ENCODE measurements at places on chromosomes 13 and 19.
A peak's percentile ranks its signal among the peaks of the same experiment; 100 is the strongest.

DNA sequence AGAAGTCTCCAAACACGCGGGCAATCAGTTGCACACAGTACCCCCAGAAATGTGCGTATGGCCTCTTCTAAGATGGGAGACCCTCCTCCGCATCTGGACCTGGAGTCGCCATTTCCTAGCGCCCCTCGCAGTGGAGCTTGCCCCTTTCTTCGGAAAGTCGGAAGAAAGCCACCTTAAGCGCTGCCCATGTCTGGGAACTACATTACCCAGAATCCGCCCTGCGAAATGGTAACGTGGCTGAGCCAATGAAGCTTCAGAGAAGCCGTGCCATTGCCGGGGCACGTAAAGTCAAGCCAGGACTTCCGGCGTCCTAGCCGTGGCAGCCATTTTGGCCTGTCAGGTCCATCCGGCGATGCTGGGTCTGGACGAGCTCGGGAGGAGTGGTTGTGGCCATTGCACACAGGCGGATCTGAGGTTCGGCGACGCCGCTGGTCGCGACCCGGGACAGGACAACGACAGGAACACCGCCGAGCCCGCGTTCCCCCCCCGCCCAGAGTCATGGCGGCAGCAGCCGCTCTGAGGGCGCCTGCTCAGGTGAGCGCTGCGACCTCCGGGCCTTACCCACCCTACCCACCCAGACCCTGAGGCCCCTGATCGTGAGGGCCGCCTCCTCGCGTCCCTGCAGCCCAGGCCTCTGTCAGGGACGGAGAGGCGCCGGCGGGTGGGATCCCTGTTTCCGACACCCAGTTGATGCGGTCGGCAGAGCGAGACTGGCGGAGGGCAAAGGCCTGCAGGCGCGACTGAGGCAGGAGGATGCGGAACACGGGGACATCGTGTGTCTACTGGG is at the start of gene ZNF586:
Gene ZNF586, plus strand, starts transcription at position 332 of the 787 bp plus-strand sequence. Its CDS starts 167 bp downstream, at position 499.
- peak; percentile 93 for DNase-seq

DNA sequence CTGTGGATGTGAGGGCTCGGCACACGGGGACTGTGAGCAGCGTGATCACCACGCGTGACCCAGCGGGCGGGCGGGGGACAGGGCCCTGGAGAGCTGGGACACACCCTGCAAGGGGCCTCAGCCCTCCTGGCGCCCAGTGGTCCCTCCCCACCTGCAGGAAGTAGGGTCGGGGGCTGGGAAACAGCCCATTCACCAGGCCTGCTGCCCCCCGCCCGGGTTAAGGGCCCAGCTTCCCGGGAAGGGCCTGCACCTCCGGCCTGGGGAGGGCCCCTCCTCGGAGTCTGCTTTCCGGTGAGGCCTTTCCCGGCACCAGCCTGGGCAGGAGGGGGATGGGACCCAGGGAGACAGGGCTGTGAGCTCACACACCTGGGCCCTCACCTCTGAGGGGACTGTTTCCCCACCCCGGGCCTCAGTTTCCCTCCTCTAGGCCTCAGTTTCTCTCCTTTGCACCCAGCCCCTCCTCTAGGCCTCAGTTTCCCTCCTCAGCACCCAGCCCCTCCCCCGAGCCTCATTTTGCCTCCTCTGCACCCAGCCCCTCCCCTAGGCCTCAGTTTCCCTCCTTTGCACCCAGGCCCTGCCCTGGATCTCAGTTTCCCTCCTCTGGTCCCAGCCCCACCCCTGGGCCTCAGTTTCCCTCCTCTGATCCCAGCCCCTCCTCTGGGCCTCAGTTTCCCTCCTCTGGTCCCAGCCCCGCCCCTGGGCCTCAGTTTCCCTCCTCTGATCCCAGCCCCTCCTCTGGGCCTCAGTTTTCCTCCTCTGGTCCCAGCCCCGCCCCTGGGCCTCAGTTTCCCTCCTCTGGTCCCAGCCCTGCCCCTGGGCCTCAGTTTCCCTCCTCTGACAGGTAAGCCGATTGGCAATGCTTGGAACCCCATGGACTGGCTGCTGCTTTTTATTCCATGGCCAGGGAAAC is 1.9 kb upstream of the MADCAM1 start:
- DNase-seq, result no peak

DNA sequence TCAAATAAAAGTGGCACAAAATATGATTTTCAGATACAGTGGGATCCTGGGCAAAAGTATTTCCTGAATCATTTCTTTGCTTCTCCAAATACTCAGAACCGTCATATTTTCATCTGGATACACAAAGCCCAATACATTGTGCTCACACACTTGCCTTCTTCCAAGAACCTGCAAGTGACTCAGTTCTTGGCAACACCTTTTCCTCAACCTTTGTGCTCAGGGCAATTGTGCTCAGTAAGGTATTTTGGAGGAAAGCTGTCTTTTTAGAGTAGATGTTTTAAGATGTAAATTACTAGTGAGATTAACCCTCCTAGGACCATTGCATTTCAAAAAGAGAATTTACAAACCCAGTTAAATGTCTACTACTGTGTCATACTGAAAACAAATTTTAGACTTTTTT is 233.5 kb downstream of the EFNB2 start:
- DNase-seq, result no peak

- DNase-seq, result no peak
These were observed 11.6 kb downstream of the VSIG10L start for GRCh38 chr19:51330366-51330765.

DNA sequence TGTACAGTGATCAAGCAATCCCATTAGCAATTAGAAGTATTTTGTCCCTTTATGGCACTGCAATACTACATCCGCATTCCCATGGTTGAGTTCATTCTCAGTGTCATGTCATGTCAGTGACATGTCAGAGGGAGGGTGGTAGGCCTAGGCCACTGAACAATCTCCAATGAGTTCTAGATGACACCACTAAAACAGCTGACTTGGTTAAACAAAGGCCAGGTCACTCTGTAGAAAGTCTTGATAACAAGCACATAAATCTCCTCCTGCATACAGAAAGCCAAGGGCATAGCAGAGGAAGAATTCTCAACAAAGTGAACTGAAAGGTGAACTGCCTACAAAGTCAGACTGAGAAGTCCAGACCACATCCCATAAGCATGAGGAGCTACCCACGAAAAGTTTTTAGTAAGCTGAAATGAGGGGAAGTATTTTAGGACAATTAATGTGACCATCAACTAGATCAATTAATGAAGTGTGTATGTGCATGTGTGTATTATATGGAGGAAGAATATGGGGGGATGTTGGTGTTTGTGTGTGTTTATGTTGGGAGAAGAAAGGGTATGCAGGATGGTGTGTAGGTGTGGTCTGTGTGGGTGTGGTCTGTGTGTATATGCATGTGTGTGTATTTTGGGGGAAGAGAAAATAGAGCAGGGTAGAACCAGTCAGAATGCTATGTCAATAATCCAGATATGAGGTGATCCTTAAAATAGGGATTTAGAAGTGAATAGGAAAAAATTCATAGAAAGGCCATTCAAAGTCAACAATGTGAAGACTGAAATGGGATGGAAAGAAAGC is 67.7 kb downstream of the TBC1D4 start:
- DNase-seq, result no peak

DNA sequence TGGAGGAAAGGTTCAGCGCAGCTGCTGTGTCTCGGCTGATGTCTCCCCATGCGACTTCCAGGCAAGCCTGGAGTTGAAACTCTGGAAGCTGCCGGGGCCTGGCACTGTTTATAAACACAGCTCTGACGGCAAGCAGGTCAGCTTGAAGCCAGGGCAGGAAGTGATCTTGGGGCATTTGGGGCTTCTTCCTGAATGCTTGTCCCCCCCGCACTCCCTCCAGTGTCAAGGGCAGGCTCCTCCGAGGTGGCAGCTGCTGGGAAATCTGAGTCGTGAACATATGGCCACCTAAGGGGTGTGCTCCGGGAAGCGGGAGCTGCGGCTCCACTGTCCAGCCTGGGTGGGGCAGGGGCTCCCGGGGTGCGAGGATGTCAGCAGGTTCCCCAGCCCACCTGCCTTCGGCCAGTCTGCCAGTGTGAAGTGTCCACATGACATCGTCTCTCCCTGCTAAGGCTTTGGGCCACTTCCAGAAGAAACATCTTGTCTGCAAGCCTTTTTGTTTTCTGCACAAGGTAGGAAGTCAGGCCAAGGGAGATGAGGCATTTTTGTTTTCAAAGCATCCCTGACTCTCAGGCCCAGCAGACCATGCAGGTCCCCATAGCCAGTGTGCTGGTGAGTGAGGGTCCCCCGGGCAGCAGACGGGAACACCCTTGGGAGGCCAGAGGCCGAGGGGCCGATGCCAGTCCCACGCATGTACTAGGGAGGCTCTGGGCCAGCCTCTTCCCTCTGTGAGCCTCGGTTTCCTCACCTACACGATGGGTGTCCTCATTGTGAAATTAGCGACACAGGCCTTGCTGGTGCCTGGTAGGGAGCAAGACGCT is 2.7 kb downstream of the PIAS4 start:
- peak; percentile 78 for DNase-seq

GRCh38 chr13:97058926-97059325 is 64.7 kb upstream of the OXGR1 start:
- no peak for DNase-seq

DNA sequence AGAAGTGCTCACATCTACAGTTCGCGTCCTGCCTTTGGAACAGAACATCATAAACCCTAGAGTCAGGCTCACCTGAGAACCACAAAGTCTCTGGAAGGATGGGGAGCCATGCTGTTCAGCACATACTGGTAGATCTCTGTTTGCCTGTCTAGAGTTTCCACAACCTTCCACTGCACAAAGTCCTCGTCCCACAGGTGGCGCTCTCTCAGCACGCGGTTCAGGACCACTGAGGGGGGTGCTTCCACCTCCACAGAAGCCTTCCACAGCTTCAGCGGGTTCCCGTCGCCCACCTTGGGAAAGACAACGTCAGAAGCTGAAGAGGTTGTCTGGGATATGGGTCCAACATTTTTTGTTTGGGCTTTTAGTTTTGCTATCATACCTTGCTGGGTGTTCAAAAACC is 93.6 kb downstream of the KL start:
- no peak for DNase-seq

DNA sequence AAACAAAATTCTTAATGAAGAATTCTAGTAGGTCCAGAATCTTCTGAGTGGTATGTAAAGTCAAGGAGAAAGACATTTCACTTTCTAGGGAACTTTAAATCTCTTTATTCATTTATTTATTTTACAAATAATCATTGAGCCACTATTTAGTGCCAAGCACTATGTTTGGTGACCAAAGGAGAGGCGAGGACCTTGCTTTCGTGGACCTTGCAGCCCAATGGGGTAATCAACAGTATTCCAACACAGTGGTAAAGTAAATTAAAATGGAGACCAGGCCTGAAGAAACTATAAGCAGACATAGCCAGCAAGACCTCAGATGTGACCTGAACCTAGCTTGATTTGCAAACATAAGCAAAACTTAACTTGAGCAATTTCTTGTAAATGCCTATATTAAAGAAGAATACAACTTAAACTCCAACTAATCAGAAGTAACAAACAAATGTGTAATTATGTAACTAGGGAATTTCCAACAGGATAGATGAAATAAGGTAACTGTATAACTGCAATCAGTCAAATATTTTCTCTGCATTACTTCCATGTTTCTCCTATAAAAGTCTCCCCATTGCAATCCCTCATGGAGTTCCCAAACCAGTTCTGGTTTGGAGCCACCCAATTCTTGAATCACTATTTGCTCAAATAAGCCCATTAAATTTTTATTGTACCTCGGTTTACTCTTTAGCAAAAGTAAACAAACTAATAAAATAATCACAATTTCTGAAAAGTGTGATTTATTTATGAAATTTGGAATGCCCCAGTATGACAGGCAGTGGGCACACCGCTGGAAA is 67.6 kb downstream of the MBNL2 start:
- DNase-seq, result no peak

DNA sequence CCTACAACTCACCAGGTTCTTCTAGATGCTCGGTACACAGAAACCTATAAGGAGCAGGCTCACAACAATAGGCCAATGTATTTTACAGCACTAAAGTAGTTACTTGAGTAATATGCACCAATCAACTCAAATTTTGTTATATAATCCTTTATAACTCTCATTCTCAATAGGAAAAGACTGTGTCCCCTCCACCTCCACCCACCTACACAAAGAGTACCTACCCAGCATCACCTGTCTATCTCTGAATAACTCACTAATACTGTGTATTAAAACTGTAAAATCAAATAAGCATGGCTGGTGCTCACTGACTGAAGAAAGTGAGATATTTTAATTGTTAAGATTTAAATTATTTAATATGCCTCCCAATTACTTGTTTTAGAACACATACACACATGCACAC is 146.3 kb downstream of the ENOX1 start:
- DNase-seq, result no peak

GRCh38 chr19:12647490-12648071 is 19.0 kb downstream of the MAN2B1 start:
- peak; percentile 83 for DNase-seq

Measured in sigmoid colon (tissue), 7 donors.